Dorsolateral prefrontal cortex (tissue), 122 donors: ENCODE measurements at places on chromosomes 1 and 21.

- DNase-seq: no peak
Measured at GRCh38 chr1:48027533-48027835, 30.3 kb upstream of the TRABD2B start.

- DNase-seq: no peak
Measured at GRCh38 chr1:112114540-112114939, 125.1 kb upstream of the KCND3 start.

DNA sequence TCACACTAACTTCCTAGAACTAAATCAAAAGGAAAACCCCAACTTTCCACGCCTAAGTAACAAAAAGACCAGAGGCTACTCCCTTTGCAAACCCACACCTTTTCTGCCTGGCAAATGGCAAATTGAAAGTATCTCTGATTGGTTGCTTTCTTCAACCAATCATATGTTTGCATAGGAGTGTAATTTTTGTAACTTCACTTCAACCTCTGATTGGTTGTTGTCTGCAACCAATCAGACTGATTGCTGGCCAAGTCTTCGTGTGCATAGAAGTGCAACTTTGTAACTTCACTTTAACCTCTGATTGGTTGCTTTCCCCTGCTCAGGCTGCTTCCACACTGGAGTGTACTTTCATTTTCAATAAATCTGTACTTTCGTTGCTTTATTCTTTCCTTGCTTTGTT, 36.9 kb upstream of the PADI2 start:
- DNase-seq: no peak

DNA sequence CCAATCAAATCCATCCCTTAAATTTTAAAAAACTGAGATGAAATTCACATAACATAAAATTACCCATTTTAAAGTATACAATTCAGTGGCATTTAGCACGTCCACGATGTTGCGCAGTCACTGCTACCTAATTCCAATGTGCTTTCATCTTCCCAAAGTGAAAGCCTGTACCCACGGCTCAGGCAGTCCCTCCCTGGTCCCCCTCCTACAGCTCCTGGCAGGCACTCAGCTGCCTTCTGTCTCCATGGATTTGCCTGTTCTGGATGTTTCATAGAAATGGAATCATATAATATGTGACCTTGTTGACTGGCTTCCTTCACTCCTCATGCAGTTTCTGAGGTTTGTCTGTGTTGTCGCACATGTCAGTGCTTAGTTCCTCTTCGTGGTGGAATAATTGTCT, 386.3 kb downstream of the CAMTA1 start:
- DNase-seq: no peak

- no peak for DNase-seq
Measured at GRCh38 chr21:38134084-38134873, 122.5 kb upstream of the KCNJ15 start.

- DNase-seq: no peak
Measured at GRCh38 chr1:241045659-241046058, 311.3 kb downstream of the RGS7 start.

DNA sequence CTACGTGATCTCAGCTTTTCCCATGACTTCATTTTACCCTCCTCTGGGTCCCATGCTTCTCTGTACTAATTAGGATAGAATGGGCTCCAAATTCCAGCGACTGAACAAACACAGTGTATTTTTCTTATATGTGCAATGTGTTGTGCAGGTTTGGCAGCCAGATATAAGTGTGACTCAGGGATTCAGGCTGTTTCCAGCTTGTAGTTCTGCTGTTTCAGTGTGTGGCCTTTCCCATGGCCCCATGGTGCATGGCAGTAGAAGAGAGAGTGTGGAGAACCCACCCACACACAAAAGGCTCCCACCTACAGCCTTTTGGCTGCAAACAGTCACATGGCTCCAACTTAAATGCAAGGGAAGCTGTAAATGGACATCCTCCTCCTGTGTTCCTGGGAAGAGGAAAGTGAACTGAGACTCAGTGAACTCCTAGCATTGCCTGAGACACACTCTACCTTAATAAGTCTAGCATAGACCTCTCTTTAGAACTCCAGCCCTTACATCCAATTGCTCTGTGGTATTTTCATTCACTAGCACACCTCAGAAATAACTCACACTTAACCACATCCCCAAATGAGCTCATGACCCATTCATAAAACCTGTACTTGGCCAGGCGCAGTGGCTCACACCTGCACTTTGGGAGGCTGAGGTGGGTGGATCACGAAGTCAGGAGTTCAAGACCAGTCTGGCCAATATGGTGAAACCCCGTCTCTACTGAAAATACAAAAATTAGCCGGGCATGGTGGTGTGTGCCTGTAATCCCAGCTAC, 58.7 kb downstream of the KIAA0040 start:
- DNase-seq: no peak

- no peak for DNase-seq
Measured at GRCh38 chr1:29639741-29640427, 403.6 kb downstream of the PTPRU start.

DNA sequence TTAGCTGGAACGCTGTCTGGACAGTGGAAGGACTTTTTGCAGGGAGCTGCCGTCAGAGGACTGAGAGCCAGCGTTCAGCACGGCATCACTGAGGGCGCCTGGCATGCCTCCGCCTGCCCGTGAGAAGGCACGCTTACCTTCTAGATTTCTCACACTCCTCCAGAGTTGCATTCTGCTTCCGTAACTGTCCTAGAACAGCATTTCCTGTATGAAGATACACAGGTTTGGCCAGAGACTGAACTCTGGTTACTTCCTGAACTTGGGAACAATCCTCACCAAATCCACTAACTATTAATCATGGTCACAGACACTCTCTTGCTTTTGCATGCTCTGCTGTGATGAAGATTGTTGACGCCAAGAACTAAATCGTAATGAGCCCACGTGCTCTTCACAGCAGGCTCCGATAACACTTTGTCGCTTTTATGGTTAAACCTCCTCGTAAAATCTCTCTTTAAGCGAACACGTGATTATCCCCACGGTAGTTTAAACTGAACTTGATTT, 93.5 kb downstream of the KIF26B start:
- DNase-seq: no peak

GRCh38 chr1:174982971-174983689, 16.6 kb upstream of the CACYBP start:
- no peak for DNase-seq

DNA sequence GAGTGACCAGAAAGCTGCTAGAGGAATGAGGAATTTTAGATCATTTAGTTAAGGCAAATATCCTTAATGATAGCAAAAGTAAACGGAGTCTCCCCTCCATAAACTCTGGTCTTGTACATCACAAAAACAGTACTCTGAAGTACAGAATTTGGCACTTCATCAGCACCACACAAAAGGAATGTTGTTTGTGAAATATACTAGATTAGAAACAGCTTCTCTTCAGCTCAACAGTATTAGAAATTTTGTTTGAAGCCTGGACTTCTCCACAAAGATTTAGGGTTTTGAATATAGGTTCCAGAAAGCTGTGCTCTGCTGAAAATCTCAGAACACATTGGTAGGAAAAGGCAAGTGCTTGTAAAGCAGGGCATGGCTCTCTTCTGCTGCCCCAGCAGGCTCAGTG, 135.1 kb upstream of the PTGFR start:
- DNase-seq: no peak

GRCh38 chr1:52679048-52679447, 19.1 kb downstream of the COA7 start:
- no peak for DNase-seq

DNA sequence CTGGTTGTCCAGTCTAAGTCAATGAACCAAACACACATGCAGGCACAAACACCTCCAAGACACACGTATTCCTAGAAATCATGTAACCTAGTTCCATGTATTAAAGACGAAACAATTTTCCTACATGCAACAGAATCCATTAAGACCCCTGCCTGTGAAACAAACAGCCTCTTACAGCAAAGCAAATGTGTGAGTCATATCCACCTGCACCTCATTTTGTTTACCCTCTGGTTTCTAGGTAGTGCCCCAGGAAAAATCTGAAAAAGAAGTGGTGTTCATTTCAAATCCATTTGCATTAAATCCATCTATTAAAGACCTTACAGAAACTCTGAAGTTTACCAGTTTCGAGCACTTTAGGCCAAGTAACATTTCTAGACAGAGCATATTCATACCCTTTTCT, 74.1 kb downstream of the VCAM1 start:
- no peak for DNase-seq

DNA sequence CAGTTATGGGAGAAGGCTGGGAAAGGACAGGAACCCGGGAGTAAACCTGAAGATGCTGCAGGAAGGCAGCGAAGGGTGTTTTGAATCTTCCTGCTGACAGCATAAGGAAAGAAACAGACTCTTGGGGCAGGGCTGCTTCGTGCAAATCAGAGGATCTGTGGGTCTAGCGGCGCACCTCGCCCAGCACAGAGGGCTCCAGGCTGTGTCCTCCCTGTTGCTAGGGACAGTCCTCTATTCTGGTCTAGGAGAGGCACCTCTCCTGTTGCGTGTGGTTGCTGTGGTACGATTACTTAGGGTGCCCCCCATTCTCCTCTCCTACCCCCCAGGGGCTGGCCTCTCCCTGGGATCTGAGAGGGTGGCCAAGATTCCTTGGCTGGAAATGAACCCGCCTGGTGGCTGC, 11.4 kb downstream of the C2CD2 start:
- no peak for DNase-seq

DNA sequence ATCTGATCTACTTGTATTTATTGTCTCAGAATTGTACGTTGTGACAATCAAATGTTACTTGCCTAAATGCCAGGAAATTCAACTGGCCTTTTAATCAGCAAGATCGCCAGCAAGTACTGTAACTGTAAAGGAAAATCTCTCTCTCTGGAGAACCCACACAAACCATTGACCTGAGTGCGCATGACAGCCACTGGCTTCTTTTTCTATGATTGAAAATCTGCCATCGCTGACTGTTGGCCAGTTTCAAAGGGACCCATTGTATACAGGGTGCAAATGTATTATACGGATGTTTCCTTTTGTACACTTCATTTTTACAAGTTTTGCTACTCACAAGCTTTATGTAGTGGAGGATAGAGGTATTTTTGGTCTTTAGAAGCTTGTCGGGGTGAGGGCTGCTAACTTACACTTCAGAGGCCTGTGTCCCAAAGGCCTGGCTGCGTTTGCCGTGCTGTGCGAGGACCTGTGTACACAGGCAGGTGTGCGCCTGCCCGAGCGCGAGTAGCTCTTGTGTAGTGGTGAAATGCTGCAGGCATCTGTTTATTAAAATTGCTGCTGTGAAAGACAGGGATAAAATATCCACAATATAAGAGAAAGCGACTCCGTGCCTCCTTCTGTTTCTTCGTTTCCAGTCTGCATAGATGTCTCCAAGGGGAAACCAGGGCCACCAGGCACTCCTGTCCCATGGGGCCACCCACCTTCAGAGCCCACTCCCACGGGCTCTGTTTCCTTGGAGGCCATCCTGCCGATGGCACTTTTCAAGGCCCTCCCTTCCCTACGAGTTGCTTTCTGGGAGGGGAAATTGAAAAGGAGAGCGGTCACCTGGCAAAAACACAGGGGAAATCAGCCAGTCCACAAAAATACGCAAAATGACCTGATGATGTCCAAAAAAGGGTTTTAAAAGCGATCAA, 25.3 kb upstream of the TRAPPC10 start:
- no peak for DNase-seq

DNA sequence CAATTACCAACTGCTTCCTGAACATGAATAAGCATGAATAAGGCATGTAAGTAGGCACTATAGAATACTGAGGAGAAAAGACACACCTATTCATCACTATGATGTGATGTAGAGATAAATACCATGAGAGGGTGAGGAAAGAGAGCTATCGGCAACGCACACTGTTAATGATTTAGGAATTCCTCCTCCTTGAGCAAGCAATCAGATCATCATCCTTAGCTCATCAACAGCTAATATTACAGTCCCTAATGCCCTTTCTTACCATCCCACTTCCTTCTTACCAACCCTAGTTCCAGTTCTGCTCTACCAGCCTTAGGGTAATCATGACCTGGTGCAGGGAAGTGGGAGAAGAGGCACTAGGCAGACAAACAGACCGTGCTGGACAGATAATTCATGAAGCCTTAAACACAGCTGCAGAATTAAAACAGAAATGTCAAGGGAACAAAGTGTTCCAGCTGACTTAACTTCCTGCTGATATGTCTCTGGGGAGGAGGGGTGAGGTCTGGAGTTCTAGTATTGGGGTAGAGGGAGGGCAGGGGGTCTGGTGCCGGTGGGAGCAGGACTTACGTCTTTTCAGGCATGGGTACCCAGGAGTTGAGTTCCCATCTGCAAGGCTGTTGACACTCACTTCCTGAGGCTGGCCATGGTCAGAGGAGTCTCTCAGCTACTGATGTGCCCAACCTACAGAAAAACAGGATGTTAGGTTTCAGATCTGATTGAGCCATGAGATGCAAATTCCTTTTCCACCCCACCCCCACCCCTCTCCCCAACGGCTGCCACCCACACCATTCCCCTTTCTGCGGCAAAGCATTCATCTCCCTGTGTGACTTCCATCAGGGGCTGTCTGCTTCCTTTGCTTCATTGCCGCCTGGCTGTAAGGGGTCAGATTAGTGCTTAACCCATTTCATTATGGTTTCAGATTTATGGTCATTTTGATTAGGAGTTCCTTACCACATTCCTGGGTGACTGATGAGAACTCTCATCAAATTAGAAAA, 12.6 kb upstream of the RCSD1 start:
- DNase-seq: no peak

DNA sequence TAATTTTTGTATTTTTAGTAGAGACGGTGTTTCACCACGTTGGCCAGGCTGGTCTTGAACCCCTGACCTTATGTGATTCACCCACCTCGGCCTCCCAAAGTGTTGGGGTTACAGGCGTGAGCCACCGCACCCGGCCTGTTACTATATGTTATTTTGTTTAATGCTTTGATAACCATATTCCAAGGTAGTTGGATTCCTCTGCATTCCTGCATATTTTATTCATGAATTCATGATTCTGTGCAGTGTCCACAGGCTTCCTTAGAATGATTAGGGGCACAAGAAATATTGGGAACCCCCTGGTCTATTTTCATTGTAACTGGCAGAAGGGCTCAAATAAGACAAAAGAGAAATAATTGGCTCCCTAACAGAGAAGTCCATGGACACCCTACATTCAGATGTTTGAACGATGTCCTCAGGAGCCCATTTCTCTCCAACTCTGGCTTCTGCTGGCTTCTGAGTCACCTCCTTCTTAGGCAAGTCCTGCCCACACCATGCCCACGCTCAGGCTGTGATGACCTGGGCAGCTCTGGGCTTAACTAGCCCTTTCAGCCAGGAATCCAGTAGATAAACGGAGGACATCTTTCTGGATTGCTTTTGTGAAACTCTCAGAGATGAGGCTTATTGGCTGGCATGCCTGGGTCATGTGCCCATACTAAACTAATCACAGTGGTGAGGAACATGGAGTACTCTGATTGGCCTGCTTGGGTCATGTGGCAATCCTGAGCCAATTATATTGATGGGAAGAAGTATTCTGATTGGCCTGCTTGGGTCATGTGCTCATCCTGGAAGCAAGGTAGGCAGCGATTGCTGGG, 32.6 kb downstream of the TNFRSF8 start:
- no peak for DNase-seq

DNA sequence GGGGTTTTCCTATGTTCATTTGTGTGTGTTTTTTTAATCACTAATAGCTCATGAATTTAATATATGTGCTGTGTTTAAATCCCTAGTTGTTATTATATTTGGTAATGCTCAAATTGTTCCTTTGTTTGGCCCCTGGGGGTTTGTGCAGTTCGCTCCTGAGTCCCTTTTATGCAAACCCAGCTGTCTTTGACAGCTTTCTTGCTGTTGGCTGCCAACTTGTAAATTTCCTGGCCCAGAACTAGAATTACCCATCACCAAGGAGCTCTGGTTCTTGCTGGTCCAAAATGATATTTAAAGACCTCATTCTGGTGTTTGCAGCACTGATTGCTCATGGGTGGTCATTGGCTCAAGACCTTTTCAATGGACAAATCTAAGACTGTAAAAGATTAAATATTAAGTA, 39.6 kb upstream of the PGBD5 start:
- no peak for DNase-seq

GRCh38 chr1:17523321-17524041, 16.0 kb upstream of the ARHGEF10L start:
- no peak for DNase-seq

GRCh38 chr1:226201029-226201593, 14.6 kb upstream of the ACBD3 start:
- no peak for DNase-seq
